ENCODE measurements at places on chromosomes 5 and 9. TPM values are rescaled to one million over a fixed set of nuclear protein-coding genes. Genes with fewer than 3 reads are reported as not detected.
A peak's percentile ranks its signal among the peaks of the same experiment; 100 is the strongest.

DNA sequence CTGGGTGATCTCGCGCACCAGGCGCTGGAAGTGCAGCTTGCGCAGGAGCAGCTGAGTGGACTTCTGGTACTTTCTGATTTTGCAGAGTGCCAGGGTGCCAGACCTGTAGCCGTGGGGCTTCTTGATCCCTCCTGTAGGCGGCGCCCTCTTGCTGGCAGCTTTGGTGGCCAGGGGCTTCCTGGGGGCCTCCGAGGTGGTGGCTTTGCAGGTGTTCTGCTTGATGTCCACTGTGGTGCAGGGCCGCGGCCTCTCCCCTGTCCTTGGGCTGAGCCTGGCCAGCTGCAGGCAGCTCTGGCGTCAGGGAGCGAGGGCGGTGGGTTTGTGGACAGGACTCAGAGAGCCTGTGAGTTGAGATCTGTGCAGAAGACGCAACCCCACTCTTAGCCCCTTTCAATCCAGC lies 36.1 kb downstream of the TAF11L14 start:
- peak; percentile 46 for DNase-seq
- no peak overlapping the region for H3K4me3 ChIP-seq
- H3K27me3 ChIP-seq: no peaks in the 10 kb centered on the region

DNA sequence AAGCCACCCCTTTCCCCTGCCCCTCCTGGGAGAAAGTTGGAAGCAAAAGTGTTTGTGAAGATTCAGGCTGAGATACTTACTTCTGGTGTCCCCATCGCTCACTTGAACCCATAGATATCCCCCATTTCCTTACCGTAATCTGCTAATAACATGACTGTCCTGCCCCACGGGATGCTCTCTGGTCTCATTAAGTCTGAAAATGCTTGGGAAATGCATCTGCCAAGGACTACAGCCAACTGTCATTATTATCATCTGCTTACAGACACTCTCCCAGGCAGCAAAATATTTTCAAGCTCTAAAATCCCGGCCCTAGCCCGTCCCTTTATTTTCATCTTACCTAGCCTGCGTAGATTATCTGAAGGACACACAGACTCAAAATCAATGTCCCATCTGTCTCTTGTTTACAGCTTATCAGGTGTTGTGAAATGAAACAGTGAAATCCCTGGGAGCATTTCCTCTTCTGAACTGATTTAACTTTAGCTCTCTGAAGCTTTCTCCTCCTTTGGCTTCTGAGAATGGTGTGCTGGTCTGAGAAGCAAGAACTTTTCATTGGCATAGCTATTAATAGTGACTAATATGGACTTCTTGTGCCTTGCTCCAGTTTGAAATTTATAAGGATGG lies 126.9 kb upstream of the OSMR start:
- H3K27ac ChIP-seq: no peak overlapping the region
- no peaks in the 10 kb centered on the region for H3K36me3 ChIP-seq
- no peak overlapping the region for H3K4me3 ChIP-seq

DNA sequence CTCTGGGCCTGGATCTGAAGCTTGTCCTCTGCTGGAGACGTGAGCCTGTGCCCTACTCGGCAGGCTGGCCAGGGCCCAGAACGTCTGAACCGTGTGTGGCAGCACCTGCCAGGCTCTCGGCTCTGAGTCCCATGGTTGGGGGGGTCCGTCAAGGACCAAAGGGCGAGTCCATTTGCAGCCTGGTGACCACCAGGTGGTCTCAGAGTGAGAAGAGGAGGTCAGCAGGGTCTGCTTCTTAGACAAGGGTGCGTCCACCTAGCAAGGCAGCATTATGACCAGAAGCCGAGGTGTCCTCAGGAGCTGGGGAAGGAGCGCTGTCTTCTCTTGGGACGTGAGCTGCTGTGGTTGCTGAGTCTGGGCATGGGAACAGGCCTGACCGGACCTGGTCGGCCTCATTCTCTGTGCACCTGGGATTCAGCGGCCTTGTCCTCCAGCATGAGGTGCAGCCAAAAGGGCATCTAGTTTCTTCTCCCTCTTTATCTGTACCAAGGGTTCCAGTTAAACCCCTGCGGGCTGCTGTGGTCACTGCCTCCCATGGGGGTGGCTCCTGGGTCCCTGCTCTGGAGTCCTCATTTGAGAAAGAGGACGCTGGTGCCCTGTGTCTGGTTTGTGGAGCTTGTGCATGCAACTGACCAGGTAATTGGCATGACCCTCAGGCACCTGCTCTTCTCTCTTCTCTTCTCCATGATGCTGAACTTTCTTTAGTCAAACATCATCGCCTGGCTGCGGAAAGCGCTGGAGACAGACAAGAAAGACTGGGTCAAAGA lies 14.4 kb downstream of the EXOC3 start:
- H3K4me1 ChIP-seq: peaks cover 7% of the 10 kb centered on the region
- no peaks in the 10 kb centered on the region for H3K27me3 ChIP-seq
- H3K36me3 ChIP-seq: peaks cover 10% of the 10 kb centered on the region
- H3K27ac ChIP-seq: no peak overlapping the region
- no peak overlapping the region for H3K4me3 ChIP-seq

GRCh38 chr9:20981486-20981885 lies 50.0 kb downstream of the HACD4 start:
- DNase-seq: no peak
- no peak overlapping the region for H3K27ac ChIP-seq
- H3K27me3 ChIP-seq: no peaks in the 10 kb centered on the region
- H3K4me1 ChIP-seq: no peaks in the 10 kb centered on the region
- H3K4me3 ChIP-seq: no peak overlapping the region

BRINP1 gene
- total RNA-seq: 20.3 TPM

SPINK4 gene
- not detected for total RNA-seq

Measured in H1 (cell line).